ENCODE measurements at places on chromosomes 4 and X. TPM values are rescaled to one million over a fixed set of nuclear protein-coding genes. Genes with fewer than 3 reads are reported as not detected.
A peak's percentile ranks its signal among the peaks of the same experiment; 100 is the strongest.

TMEM35A gene
- total RNA-seq: not detected

SPACA5 gene
- total RNA-seq: not detected

S100G gene
- not detected for total RNA-seq

AREG gene
- total RNA-seq: 0.25 TPM

VCX3A gene
- total RNA-seq: not detected

SERPINA7 gene
- not detected for total RNA-seq

DNA sequence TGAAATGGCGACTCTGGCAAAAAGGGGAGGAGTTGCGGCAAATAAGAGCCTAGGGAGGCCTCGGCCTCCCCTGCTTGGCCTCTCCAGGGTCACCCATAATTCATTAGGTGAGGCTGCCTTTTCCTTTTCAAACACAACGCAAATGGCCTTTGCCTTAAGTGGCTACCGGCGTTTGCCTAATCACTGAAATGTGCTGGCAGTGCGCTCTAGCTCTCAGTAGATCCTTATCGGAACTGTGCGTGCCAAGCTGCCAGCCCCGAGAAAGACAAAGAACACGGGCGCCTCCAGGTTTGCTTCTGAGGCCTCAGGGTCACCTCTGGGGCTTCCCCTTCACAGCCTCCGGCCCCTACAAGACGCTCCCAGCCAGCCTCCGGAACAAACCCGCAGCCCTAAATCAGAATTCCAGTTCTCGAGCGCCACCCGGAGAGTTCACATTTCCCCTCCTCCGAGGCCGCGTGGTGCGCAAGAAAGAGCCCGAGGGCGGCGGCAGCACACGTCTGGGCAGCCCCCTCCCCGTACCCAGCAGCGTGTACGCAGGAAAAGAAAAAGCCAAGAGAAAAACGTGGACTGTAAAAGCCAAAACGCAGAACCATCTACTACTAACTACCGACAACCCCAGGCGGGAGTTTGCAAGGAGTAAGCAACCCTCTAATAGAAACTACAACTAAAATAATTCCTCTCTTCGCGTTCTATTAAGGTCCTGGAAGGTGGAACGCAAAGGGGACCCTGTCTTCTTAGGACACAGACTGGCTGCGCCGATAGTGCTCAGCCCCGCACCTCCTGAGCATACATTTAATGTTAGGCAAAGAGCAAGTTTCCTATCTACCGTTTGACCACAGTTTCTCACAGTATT is 76.5 kb upstream of the BCOR start:
- peak overlapping the region; percentile 55 for H3K4me3 ChIP-seq
- H3K4me1 ChIP-seq: peaks cover 69% of the 10 kb centered on the region
- H3K27ac ChIP-seq: peak overlapping the region; percentile 88
- no peaks in the 10 kb centered on the region for H3K27me3 ChIP-seq
- DNase-seq: peak; percentile 68

DNA sequence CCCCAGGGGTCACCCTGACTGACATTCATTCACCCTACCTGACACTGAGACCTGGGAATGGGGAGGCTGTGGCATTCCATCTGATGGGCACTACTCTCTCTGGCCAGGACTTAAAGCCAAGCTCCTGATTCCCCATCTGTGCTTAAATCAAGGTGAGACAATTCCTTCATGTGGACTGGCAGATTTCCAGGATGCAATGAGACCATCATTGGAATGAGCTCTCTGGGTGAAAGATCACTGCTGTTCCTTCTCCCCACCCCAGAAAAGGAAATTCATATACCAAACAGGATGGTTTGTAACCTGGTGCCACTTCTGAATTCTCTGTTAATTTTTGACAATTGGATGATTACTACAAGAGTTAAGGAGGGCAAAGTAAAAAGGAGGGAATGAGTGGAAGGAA is 354.8 kb downstream of the MID1IP1 start:
- no peaks in the 10 kb centered on the region for H3K27me3 ChIP-seq
- no peak for DNase-seq
- H3K4me1 ChIP-seq: peaks cover 22% of the 10 kb centered on the region
- no peak overlapping the region for H3K4me3 ChIP-seq
- no peaks in the 10 kb centered on the region for H3K36me3 ChIP-seq

- H3K4me3 ChIP-seq: no peak overlapping the region
- H3K27me3 ChIP-seq: no peaks in the 10 kb centered on the region
- no peaks in the 10 kb centered on the region for H3K4me1 ChIP-seq
- no peaks in the 10 kb centered on the region for H3K36me3 ChIP-seq
- H3K27ac ChIP-seq: no peak overlapping the region
These were observed 57.6 kb downstream of the PROM1 start for GRCh38 chr4:16026160-16026761.

DNA sequence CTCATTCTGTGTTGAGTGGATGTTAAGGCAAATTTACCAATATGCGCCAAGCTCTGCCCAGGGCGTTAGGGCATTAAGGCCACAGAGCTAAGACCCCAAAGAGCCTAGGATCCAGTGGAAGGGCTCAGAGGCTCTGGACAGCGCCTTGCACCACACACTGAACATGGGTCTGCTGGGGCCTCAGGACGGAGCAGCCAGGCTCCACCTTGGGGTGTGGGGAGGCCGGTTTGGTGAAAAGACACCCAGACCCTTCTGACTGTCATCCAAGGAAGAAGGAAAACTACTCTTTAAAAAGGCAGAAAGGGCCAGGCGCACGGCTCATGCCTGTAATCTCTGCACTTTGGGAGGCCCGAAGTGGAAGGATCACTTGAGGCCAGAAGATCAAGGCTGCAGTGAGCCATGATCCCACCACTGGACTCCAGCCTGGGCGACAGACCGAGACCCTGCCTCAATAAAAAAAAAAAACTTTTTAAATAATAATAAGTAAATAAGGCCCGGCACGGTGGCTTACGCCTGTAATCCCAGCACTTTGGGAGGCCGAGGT is 1.3 kb upstream of the MRFAP1 start:
- no peak for DNase-seq
- peaks cover 10% of the 10 kb centered on the region for H3K4me1 ChIP-seq
- no peak overlapping the region for H3K27ac ChIP-seq
- H3K36me3 ChIP-seq: peaks cover 26% of the 10 kb centered on the region
- no peaks in the 10 kb centered on the region for H3K27me3 ChIP-seq

DNA sequence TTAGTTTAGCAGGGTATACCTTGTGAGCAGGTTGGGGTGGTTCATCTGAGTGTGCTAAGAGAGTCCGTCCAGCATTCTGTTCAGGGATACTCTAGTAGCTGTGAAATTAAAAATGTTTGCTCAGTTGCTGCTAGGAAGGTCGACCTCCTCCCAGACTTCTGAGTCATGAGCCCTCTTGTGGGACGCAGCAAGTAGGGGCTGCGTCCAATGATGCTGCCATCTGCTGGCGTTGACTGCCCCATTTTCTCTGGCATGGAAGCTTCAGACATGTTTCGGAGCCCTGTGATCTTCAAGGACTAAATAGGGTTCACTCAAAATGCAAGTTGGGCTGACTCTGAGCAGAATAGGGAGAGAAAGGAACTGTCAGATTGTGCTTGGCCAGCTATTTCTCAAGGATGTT is 201.0 kb upstream of the ARSJ start:
- H3K36me3 ChIP-seq: no peaks in the 10 kb centered on the region
- no peak overlapping the region for H3K4me3 ChIP-seq
- H3K27ac ChIP-seq: no peak overlapping the region
- peak; percentile 76 for DNase-seq

- no peaks in the 10 kb centered on the region for H3K27me3 ChIP-seq
- DNase-seq: no peak
- no peaks in the 10 kb centered on the region for H3K4me1 ChIP-seq
- no peaks in the 10 kb centered on the region for H3K36me3 ChIP-seq
- H3K27ac ChIP-seq: no peak overlapping the region
These were observed 246.5 kb downstream of the PPP1R2C start for GRCh38 chrX:42531441-42531840.

- H3K4me3 ChIP-seq: no peak overlapping the region
- no peaks in the 10 kb centered on the region for H3K36me3 ChIP-seq
- no peak overlapping the region for H3K27ac ChIP-seq
- no peak for DNase-seq
- no peaks in the 10 kb centered on the region for H3K27me3 ChIP-seq
These were observed 79.2 kb downstream of the RELL1 start for GRCh38 chr4:37607018-37607417.

All from SJSA1 (cell line).